ENCODE measurements at places on chromosomes 4 and X.

- no peak for DNase-seq
Observed at GRCh38 chr4:82652062-82652461, 90.3 kb upstream of the TMEM150C start.

DNA sequence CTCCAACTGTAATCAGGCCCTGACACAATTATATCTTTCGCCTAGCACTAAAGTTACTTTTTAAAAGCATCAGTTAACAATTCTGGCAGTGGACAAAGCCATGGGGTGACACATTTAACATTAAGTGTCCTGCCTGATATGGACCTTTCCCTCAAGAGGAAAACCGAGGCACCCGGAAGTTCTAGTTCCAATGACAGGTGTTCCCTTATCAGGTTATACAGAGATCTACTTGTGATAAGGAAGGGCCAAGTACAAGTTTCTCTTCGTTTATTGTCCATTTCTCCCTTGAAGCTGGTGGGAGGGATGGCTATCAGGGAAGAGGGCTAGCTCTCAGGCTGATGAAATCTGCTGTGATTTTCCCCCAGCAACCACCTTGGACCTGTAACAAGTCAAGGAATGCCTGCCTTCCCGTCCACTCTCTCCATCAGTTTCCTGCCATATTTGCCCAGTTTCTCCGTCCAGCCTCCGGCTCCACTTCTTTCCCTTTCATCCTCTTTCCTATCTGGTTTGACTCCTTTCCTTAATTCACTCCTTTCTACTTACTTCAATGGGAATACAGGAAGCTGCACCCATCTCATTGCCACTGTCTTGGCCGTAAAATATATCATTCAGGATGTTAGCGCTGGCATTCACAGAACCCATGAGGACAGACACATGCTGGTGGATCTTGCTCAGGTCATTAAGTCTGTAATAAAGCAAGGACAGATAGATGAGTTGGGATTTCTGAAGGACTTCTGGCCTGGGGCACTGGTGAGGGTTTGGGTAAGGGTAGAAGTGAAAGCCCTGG, 95.0 kb downstream of the DGKK start:
- no peak for DNase-seq

DNA sequence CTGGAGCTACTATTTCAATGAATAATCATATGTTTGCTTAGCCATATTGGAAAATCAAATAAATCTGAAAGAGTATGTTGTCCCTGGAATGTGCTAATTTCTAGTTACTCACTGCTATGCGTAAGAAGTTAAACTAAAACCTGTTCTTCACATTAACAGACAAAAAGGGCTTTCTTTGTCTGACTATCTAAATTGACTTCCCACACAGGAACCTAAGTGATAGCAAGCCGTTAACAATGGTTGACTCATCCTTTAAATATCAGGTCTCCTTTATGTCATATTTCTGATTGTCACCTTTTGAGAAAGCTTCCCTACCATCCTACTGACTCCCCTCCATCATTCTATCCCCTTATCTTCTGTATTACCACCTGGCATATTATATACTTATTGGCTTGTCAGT, 81.4 kb downstream of the AMELX start:
- no peak for DNase-seq

DNA sequence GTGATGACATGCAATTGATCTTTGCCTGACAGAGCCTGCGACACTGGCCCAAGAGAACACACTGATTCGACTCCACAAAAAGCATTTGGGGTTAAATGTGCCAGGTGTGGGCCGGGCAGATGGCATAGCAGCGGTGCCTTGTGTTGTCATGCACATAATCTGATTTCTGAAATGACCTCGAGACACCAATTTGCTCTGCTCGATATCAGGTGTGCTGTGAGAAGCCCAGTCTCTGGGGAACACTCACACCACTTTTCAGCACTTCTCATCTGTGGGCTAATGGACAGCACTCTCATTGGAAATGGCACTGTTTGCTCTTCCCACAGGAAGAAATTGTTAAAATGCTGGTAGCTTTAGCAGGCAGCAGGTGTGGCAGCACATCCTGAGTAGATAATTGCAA, 738.3 kb upstream of the TENM3 start:
- DNase-seq: no peak

- no peak for DNase-seq
Observed at GRCh38 chrX:150849486-150849885, 49.0 kb downstream of the CD99L2 start.
